ENCODE measurements at places on chromosomes 1 and 21. TPM values are rescaled to one million over a fixed set of nuclear protein-coding genes. Genes with fewer than 3 reads are reported as not detected.

DNA sequence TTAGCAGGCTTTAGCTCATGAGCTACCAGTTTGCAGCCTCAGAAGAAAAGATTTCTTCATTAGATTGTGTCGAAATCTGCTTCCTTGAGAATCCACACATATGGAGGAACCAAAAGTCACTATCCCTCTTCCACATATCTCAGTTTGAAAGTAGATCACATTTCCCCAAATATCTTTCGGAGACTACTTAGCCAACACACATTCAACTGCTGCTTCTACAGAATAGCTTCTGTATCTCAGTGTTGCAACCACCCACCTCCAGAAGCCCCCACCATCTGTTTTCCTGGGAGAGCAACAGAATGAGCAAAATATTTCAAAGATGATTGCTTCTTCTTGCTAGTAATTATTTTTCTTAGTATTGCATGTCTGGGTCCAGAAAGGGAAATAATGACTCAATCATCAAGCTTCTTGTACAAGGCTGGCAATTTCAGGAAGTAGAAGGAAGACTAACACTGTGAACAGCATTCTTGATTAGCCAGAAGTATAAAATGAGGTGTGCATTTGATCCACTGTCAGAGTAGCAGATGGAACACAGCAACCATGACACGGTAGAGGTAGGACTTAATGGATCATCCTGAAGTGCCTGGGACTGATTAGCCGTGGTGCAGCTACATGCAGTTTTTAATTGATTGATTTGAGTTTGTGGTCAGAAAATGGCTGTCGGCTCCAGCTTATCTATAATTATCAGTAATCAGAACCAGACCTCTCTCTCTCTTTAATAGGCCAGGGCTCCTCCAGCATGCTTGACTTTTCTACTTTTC is 24.9 kb downstream of the ZC3H11B start:
- H3K4me3 ChIP-seq = no peak overlapping the region
- no peaks in the 10 kb centered on the region for H3K27me3 ChIP-seq
- DNase-seq = no peak
- H3K4me1 ChIP-seq = no peaks in the 10 kb centered on the region

OR2L2 gene
- total RNA-seq = 0.05 TPM

DNA sequence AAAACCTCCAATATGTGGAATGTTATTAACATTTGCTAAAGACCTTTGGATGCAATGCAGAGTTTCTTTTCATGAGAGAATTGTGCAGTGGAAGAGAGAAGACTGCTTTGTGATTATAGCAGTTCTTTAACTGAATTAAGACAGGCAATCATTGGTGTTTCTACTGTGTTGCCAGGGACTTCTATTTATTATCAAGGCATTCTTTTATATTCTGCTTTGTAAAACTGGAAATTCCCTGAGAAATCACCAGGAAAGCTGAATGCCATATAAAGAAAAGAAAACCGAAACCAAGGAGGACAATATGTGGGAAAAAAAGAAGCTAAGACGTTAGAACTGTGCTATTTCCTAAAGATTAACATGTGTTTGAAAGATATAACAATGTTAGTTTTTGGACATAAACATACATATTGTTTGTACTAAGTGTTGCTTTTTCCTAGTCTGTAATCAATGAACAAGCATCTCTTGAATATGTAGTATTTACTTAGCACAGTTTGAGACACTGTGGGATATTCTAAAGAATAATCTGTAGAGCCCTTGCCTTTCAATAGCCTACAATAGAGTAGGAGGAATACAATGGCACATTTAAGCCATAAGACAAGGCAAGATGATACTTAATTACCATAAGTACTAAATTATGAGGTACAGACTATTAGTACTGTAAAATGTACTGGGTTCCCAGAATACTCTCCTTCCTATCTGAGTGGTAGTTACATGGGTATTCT is 47.1 kb downstream of the EXTL2 start:
- no peak for DNase-seq
- peaks cover 2% of the 10 kb centered on the region for H3K4me1 ChIP-seq
- H3K4me3 ChIP-seq = no peak overlapping the region
- H3K27ac ChIP-seq = no peak overlapping the region
- no peaks in the 10 kb centered on the region for H3K36me3 ChIP-seq

- no peak overlapping the region for H3K27ac ChIP-seq
- H3K36me3 ChIP-seq = no peaks in the 10 kb centered on the region
- no peak overlapping the region for H3K4me3 ChIP-seq
- DNase-seq = no peak
- H3K4me1 ChIP-seq = peaks cover 8% of the 10 kb centered on the region
- no peaks in the 10 kb centered on the region for H3K27me3 ChIP-seq
Observed at GRCh38 chr1:77413541-77414335, 131.9 kb downstream of the AK5 start.
